ENCODE measurements at places on chromosomes 2 and 18. TPM values are rescaled to one million over a fixed set of nuclear protein-coding genes. Genes with fewer than 3 reads are reported as not detected.

- no peak overlapping the region for H3K4me3 ChIP-seq
- peak overlapping the region; percentile 76 for H3K27ac ChIP-seq
- H3K4me1 ChIP-seq: peaks cover 35% of the 10 kb centered on the region
- H3K36me3 ChIP-seq: no peaks in the 10 kb centered on the region
These were observed 4.8 kb downstream of the MSGN1 start for GRCh38 chr2:17821080-17821479.

SRD5A2 gene
- not detected for total RNA-seq

DNA sequence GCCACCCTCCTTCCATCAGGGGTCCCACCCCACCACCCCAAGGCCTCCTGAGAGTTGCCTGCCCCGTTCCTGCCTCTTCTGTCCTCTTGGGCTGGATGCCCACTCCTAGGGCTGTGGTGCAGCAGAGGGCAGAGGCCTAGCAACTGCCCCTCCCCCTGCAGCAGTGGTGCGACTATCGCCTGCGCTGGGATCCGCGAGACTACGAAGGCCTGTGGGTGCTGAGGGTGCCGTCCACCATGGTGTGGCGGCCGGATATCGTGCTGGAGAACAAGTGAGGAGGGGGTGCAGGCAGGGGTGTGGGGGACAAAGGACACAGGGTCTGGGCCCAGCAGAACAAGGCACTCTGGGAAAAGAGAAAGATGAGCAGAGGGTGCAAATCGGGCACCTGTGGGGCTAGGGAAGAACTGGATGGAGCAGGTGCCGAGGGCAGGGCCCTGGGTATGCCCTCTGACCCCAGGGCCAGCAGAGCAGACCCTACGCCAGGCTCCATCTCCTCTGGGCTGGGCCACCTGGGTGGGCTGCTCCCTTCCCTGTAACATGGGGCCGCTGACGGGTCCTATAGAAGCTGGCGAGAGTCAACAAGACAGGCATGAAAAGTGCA is 1.0 kb downstream of the CHRNG start:
- no peaks in the 10 kb centered on the region for H3K36me3 ChIP-seq
- H3K27me3 ChIP-seq: no peaks in the 10 kb centered on the region
- no peak overlapping the region for H3K27ac ChIP-seq
- DNase-seq: no peak

DNA sequence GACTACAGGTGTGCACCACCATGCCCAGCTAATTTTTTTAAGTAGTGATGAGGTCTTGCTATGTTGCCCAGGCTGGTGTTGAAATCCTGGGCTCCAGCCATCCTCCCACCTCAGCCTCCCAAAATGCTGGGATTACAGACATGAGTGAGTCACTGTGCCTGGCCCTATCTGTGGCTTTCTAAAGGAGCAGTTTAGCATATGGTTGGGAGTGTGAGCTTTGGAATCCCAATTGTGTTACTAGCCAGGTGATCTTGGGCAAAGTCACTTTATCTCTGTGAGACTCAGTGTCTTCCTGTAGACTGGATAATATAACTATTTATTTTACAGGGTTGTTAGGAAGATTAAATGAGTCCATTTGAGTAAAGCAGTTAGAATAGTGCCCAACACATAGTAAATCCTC is 19.8 kb upstream of the SMAD4 start:
- no peak for DNase-seq
- H3K27ac ChIP-seq: no peak overlapping the region
- no peaks in the 10 kb centered on the region for H3K4me1 ChIP-seq
- H3K36me3 ChIP-seq: no peaks in the 10 kb centered on the region

XPO1 gene
- total RNA-seq: 56.1 TPM

DNA sequence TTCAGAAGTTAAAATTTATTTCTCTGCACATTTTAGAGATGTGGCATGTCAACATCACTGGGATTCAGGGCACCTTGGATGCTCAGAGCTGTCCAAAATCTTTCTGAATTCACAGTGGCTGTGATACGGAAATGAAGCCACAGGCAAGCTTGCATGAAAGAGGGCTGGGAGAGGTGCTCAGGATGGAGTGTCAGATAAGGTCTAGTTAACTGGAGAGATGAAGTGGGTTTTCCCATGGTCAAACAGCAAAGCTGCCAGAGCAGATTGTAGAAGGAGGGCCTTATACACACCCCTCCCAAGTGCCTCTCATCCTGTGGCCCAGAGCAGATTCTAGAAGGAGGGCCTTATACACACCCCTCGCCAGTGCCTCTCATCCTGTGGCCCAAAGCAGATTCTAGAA is 286.8 kb upstream of the PXDN start:
- no peaks in the 10 kb centered on the region for H3K4me1 ChIP-seq
- DNase-seq: no peak
- H3K27ac ChIP-seq: no peak overlapping the region
- no peaks in the 10 kb centered on the region for H3K36me3 ChIP-seq

- no peaks in the 10 kb centered on the region for H3K27me3 ChIP-seq
- H3K4me3 ChIP-seq: no peak overlapping the region
- H3K27ac ChIP-seq: no peak overlapping the region
- no peaks in the 10 kb centered on the region for H3K4me1 ChIP-seq
These were observed 188.3 kb downstream of the ZNF516 start for GRCh38 chr18:76306685-76307292.

DNA sequence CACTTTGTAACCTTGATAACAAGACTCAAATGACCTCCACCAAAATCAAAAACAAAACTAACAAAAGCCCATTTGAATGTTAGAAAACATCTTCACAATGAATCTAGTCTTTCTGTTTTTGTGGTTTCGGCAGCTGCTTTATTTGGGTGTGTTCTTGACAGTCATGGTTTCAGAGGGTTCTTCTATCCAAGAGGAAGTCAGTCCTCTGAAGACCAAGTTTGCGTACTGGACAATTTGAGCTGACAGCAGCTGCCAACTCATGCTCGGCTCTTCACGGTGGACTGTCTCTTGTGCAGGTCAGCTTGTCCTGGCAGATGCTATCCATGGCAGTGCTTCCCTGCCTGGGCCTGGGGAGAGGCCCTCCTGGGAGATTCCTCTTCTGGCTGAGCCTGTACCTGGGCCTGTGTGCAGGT is 91.0 kb downstream of the TMEM17 start:
- no peaks in the 10 kb centered on the region for H3K27me3 ChIP-seq
- H3K4me3 ChIP-seq: no peak overlapping the region
- H3K27ac ChIP-seq: no peak overlapping the region
- no peaks in the 10 kb centered on the region for H3K36me3 ChIP-seq

DNA sequence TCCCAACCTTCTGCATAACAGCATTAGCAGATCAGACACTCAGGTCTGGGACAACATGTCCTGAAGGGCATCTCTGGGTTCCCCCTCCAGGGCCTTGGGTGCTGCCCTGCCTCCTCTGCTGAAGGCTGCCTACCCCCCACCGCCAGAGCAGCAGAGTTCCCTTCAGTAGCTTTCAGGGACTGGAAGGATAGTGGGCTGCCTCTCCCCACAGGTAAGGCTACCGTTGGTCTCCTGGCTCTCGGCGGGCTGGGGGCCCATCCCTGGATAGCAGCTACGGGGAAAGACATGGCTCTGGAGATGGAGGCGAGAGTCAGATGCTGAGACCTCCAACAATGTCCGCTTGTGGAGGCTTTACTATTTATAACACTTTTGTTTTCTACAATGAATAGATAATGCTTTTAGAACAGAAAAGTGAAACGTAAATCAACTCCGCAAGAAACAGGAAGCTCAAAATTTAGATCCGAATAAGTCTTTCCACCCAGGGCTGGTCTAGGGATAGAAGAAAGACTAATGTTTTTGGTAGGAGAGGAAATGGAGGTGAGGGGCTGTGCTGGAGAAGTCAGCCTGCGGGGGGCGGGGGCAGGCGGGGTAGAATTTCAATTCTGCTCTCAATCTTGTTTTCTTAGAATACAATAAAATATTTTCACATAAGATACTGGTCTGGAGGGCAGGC is 58.4 kb downstream of the ARL4C start:
- peaks cover 9% of the 10 kb centered on the region for H3K4me1 ChIP-seq
- no peak for DNase-seq
- H3K27me3 ChIP-seq: no peaks in the 10 kb centered on the region
- no peak overlapping the region for H3K4me3 ChIP-seq

DNA sequence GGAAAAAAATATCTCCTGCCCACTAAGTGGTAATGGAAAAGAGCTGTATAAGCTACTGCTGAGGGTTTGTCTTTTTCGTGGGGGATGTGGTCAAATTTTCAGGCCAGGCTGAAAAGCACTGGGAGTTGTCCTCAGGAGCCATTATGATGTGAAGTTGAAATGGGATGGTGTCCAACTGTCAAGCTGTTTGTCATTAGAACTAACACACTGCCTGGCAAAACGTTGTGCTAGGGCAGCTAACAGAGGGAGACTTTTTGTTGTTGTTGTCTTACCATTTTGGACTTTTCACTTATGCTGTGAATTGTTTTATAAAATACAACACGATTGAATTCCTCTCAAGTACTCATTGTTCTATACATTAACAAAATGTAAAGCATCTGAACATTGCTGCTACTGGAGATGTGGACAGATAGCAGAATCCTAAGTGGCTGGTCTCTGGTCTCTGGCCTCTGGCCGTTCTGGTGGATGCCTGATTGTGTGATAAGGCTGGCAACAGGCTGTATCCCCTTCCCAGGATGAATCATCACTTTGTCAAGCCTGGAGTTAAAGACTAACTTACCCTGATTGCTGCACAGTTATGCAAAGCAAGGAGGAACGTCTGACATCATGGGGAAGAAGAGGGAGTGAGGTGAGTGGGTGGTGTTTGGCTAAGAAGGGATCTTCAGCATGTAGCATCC is 2.3 kb downstream of the MYO1B start:
- no peaks in the 10 kb centered on the region for H3K4me1 ChIP-seq
- no peaks in the 10 kb centered on the region for H3K27me3 ChIP-seq
- H3K4me3 ChIP-seq: no peak overlapping the region
- no peaks in the 10 kb centered on the region for H3K36me3 ChIP-seq

All from right atrium auricular region (tissue), 2 donors.